Fibroblast of skin of right biceps (primary cell): ENCODE measurements at places on chromosomes 6 and 20.
A peak's percentile ranks its signal among the peaks of the same experiment; 100 is the strongest.

- DNase-seq = peak; percentile 78
These were observed 371.4 kb upstream of the ID4 start for GRCh38 chr6:19465760-19466159.

- DNase-seq = peak; percentile 60
These were observed 122.9 kb downstream of the ZMYND8 start for GRCh38 chr20:47233333-47234188.

DNA sequence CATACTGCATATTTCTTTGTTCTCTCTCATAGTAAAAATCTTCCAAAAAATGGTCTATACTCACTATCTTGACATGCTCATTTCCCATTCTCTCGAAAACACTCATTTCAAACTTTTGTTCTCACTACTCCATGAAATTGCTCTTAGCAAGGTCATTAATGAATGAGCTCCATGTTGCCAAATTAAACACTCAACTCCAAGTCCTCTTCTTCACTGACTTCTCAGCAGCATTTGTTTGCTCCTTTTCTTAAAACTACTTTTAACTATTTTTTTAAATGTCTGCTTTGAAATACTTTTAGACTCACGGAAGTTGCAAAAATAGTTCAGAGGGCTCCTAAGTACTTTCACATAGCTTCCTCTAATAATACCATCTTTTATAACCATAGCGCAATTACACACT, 274.0 kb upstream of the PREP start:
- no peak for DNase-seq

GRCh38 chr20:37344506-37345338, 1.2 kb upstream of the SRC start:
- no peak for DNase-seq

- DNase-seq = no peak
These were observed 212.5 kb downstream of the FOXA2 start for GRCh38 chr20:22371843-22372242.

GRCh38 chr6:3457710-3458602, 1.1 kb upstream of the SLC22A23 start:
- DNase-seq = no peak

GRCh38 chr20:12058216-12058615, 140.5 kb downstream of the BTBD3 start:
- peak; percentile 50 for DNase-seq

DNA sequence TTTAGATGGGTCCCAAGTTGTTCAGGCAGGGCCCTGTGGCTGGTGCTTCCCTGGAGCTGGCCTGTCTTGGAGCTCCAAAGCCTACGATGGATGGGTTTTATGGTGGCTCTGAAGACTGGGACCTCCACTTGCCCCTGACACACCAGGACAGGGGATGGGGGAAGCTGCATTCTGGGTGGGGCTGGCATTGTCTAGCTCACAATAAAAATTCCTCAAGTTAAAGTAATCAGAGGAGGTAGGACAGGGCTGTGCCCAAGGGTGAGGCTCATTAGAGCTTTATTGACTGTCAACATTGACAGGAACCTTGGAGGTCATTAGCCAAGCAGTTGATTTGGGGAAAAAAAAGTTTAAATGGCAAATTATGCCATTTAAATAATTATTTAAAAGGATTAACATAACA, 35.7 kb downstream of the TFAP2C start:
- no peak for DNase-seq
